ENCODE measurements at places on chromosomes 5 and 9. TPM values are rescaled to one million over a fixed set of nuclear protein-coding genes. Genes with fewer than 3 reads are reported as not detected.

Gene PLPP7
- total RNA-seq: 32.5 TPM

Gene PCDHA9
- total RNA-seq: 0.51 TPM

Gene SVEP1
- total RNA-seq: 2.7 TPM

Gene IL33
- total RNA-seq: 13.8 TPM

Gene LCNL1
- total RNA-seq: 0.41 TPM

Gene NIPAL4
- 2.8 TPM for total RNA-seq

Measured in prostate gland (tissue), 2 donors.